ENCODE measurements at places on chromosomes 5 and 9.
A peak's percentile ranks its signal among the peaks of the same experiment; 100 is the strongest.

DNA sequence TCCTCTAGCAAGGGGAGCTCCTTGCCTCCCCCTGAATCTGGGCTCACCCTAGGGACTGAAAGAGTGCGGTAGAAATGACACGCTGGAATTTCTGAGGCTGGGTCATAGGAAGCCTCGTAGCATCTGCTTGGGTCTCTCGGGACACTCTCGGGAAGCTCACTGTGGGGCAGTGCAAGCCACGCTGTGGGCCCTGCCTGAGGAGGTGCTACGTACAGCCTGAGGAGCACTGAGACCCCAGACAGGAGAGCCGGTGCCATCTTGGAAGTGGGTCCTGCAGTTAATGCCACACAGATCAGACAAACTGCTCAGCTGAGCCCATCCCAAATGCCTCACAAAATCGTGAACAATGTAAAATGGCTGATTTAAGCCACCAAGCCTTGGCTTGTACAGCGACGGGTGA lies 1.8 kb downstream of the MRPL36 start:
- DNase-seq: no peak

GRCh38 chr5:104344809-104345208 lies 782.2 kb upstream of the NUDT12 start:
- no peak for DNase-seq

DNA sequence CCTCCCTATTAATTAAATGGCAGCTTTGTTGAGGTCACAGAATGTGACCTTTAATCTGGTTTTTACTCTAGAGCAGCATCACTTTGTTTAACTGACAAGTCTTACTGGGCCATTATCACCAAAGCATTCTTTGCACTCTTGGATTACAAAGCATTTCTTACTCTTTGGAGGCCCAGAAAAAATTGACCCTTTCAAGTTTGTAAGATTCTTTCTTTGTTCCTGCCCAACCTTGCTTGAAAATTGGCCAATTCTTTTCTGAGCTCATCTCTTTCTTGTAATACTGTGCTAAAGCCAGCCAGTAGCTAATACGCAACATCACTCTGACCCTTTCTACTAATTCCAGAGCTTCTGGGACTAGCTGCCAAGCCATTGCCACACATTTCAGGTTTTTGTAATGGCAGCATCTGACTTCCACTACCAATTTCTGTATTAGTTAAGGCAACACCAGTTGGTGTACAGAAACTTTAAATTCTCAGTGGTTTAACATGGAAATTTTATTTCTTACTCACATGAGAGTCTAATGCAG lies 131.6 kb downstream of the PRDM6 start:
- no peak for DNase-seq

GRCh38 chr9:60545346-60545877 lies 368.8 kb upstream of the SPATA31A5 start:
- DNase-seq: no peak

DNA sequence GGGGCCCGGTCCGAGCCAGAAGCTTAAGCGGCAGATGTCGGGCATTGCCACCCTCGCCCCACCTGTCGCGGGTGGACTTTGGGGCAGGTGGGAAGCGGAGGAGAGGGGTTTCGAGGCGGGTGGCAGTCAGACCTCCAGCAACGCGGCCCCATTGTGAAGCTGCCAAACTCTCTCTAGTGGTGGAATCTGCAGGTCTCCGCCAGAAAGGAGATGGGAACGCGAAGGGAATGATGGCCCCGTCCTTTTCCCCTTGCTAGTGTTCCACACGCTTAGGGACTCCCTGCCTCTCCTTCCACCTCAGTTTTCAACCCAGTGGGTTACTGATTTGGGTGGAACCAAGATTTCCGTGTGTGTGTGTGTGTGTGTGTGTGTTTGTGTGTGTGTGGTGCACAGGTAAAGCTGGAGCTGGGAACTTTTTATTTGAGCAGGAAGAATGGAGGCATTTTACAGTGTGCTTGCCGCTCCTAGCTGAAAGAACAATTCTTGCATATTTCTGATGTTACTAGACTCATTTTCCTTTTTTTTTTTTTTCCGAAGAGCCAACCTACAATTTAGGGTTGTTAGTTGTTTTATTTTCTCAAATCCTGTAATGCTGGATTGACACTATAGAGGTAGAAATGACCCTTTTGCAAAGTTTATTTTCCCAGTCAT lies 1.3 kb downstream of the MACIR start:
- DNase-seq: peak; percentile 75

DNA sequence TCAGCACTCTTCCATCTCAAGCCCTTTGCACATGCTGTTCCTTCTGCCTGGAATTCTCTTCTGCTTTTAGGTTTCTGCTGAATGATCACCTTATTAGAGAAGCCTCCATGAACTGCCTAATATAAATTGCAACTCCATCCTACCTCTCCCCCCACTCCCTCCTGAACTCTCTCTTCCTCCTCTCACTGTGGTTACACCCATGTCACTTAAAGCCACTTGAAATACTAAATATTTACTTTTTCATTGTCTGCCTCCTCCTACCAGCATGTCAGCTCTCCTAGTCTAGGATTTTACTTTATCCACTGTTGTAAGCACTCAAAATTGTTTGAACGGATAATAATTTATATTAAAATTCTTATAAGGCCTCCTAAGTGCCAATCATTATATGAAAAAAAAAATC lies 43.8 kb downstream of the ACTL7B start:
- no peak for DNase-seq

DNA sequence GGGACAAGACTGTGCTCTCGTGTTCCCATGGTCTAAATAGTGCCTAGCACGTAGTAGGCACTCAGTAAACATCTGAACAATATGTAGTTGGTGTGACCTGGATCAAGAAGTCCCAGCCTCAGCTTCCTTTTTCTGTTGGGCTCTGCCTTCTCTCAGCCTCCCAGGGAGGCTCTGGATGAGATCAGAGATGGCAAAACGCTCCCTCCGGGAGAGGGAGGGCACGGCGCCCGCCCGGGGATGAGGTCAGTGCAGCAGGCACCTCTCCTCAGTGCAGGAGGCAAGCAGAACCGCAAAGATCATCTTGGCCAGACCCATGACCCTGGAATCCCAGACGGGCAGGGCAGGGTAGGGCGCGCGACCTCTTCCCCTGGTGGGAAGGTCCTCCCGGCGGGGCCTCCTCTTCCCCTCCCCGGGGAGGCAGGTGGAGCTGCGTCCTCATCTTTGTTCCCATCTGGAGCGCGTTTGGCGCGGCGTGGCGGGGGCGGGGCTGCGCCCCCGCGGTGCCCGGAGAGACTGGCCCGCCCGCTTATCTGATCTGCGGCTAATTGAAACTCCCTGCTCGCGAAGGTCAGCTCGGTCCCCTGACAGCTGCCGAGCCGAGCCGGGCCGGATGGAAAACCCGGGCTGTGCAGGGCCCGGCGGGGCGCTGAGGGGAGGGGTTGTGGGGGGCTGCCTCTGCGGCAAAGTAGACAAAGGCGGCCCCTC lies 60.9 kb downstream of the CXXC5 start:
- peak; percentile 45 for DNase-seq

DNA sequence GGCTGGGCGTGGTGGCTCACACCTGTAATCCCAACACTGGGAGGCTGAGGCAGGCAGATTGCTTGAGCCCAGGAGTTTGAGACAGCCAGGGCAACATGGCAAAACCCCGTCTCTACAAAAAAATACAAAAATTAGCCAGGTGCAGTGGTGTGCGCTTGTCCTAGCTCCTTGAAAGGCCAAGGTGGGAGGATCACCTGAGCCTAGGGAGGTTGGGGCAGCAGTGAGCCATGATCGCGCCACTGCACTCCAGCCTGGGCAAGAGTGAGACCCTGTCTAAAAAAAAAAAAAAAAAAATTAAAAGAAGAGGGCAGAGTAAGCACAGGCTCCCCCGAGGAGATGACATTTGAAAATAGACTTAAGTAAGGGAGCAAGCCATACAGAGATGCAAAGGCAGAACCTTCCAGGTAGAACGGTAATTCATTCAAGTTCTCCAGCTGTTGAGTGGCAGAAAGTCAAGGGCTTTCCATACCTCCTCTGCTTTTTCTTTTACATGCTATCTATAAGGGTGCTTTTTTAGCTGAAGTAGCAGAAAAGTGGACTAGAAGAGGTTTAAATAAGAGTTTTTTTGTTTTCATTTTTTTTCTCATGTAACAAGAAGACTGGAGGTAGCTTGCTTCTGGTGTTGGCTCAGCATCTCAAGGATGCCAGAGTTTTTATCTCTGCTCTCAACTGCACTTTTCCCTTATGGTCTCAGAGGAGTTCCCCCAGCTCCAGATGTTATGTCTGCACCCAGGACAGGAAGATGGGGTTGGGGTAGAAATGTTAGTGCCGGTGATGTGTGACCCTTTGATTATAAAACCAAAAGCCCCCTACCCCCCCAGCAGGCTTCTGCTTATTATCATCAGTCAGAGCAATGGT lies 40.8 kb downstream of the ERGIC1 start:
- no peak for DNase-seq

GRCh38 chr5:88808153-88808552 lies 74.8 kb downstream of the MEF2C start:
- DNase-seq: no peak

GRCh38 chr5:81395262-81395661 lies 1.3 kb upstream of the ACOT12 start:
- DNase-seq: no peak

DNA sequence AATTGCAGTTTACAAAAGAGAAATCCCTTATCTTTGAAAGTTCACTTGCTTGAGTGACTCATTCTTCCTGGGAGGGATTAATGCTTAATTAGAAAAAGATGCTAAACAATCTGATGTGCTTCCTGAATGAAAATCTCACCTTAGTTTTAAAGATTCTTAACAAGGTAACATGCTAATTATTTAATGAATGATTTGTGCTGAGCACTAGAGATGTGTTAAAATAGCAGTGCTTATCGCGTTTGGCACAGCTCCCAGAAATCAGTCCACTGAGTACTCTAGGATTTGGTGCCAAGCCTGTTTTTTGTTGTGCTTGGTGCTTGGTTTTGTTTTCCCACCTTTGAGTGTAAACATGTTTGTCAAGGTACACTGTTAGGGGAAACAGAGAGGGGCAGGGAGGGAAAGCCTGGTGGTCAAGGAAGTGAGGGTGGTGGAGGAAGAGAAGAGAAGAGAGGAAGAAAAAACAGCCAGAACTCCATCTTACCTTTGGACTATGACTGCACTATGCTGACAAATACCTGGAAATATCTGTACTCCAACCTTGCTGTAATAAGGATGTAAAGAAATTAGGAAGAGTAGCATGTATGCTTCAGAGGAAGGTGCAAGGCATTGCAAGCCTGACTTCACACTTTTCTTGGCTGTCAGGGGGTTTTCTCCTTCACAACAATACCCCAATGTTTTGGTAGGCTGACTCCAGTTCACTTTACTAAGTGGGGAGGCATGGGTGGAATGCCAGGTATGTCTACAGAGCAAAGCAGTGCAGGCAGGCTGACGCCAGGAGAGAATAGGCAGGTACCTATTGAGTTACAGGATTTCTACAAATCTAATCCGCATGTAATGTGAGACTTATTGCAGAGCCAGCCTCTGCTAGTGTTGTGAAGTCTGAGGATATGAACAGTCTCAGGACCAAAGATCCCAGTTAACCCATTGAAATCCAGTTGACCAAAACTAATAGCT lies 157.2 kb upstream of the ISL1 start:
- no peak for DNase-seq

DNA sequence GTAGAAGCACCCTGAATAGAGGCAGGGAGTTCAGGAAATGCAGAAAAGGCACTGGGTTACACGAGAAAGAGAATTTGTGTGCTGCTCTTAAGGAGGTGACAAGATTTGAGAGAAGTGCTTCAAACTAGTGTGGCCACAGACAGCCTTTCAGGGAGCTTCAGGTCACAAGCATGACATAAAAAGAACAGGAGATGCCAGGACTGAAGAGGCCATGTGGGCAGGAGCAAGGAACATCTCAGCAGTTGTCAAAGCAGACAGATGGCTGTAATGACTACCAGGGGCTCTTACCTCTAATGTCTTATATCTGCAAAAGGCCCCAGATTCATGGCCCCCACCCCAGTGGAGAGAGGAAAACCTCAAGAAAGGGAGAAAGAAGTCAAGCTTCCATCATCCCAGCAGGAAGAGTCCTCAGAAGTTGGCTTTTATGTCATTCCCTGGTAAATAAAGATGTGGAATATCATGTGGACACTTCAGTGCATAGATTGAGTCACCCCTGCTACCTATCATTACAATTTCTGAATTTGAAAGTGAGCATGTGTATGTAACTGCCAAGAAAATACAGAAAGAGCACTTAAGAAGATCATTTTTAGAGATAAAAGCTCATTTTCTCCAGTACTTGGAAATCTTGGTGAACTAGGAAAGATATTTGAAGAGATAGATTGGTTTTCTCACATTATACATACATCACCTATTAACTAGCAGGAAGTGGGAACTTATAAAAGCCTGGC lies 214.4 kb upstream of the RORB start:
- no peak for DNase-seq

DNA sequence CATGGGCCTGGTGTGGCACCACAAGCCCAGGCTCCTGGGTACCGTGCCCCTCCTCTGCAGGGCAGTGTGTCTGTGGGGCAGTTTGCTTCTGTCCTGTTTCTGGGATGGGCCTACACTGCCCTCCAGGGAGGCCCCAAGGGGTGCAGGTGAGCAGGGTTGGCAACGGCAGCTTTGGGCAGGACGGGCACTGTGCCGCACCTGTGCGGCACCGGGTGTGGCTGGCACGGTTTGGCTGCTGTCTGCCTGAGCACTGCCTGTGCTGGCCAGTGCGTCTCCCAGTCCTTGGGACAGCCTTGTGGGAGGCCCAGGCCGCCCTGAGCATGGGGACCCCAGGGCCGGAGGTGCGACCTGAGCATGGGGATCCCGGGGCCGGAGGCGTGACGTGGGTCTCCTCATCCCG lies 37.2 kb downstream of the RXRA start:
- DNase-seq: no peak

- no peak for DNase-seq
Observed at GRCh38 chr5:129137637-129138036, 43.1 kb downstream of the ISOC1 start.

DNA sequence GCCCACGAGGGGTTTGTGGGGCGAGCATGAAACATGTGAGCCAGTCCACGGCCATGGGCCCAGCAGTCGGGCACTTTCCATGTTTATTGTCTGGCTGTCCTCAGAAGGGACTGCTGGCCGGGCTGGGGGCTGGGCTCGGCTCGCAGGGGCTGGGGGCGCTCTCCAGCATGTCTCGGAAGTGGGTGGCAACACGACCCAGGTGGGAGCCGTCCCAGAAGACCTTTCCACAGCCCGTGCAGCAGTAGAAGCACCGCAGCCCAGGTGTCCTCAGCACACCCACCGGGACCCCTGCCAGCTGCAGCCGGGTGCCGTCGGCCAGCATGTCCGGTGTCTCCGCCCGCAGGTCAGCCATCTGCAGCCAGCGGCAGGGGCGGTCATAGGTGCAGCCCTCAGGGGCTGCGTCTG lies 4.8 kb upstream of the NRARP start:
- DNase-seq: no peak

- no peak for DNase-seq
Observed at GRCh38 chr9:7228726-7229125, 471.0 kb downstream of the KDM4C start.

GRCh38 chr9:22457448-22457847 lies 10.8 kb downstream of the DMRTA1 start:
- DNase-seq: no peak

DNA sequence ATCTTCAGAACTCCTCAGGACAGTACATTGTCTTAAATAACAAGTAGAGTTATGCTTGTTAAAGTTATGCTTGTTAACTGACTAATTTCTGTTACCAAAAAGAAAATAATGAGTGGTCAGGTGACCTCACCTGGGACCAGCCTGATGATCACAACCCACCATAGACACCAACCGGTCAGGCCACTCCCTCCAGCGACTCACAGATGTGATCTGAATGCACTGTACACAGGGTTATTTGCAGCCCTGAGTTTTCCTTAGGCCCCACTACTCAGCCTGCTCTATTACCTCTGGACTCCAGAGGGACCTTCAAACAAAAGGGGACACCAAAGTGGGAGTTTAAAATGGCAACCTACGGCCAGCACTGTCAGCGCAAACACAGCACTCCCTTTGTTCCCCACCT lies 55.3 kb downstream of the ARSB start:
- DNase-seq: no peak

Data from nucleus accumbens (tissue), 56 donors.